ENCODE measurements at places on chromosomes 3 and 15.

GRCh38 chr3:4708230-4708629, 215.1 kb downstream of the ITPR1 start:
- DNase-seq: no peak

- DNase-seq: no peak
Measured at GRCh38 chr3:62833538-62833937, 41.7 kb downstream of the CADPS start.

DNA sequence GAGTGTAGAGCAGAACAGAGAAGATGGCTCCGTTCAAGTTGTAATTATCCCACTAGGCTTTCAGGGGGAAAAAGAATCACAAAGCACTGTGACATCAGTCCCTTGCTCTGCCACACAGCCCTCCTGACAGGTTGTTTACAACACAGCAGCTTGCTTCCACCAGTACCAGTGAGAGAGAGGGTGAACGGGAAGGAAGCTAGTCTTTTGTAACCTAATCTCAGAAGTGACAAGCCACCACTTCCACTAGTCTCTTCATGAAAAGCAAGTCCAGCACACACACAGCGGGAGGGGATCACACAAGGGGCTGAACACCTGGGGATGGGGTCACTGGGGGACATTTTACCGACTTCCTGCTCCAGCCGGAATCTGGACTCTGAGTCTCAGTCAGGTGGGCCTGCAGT, 86.3 kb downstream of the FAM81A start:
- no peak for DNase-seq

DNA sequence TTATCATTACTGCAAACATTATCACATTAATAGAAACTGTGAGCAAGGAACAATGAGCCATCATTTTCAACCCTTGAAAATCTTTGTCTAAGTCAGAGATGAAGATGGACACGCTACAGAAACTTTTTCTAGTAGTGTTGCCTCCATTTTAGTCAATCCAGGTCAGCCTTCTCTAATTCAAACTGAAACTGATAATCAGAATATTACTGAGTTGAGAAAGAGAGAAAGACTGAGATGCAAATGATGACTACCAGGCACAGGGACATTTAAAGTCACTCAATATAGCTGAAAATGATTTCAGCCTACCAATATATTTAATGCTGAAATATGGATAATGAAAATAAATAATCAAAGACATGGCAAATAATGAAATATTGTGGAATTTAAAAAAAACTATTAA, 261.4 kb downstream of the GBE1 start:
- no peak for DNase-seq

DNA sequence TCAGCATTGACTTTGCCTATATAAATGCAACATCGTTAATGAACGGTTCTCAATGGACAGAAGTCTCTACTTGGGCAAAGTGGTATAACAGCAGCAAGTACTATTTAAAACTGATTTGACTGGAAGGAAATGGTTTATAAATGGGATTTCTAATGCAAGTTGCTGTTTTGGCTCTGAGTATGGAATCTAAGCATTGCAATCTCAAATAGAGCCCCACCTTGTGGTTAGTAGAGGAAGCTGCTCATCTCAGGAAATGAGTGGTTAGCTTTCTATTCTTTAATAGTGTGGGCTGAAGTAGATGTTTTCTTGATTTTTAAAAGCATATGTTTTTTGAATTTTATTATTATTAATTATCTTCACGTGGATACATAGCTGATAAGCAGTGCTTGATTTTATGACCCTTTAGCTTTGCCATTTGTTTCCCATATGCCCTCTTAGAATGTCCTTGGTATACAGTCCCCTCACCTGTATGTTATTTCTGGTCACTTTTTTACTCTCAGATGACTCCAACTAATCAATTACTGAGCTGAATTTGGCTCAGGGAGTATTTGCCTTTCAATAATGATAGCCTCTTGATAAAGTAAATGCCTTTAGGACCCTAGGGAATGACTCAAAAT, 67.1 kb downstream of the OXSM start:
- DNase-seq: no peak

- no peak for DNase-seq
Measured at GRCh38 chr15:61196711-61197586, 32.2 kb downstream of the RORA start.

DNA sequence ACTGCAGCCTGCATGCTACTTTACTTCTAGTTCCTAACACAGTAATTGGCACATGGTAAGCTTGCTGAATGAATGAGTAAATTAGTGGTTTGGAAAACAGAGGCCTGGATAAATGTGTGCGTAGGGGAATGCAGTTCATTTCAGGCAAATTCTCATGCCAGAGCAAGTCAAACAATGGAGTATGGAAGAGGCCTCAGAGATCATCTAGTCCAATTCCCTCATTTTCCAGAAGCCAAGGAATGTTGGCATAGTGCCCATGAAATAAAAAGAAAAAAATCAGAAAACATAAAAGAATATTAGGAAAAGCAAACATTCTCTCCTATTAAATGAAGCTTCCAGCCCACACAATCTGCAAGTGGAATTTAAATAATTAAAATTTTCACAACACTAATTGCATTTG, 92.4 kb downstream of the MB21D2 start:
- no peak for DNase-seq

- DNase-seq: no peak
Measured at GRCh38 chr15:66982816-66983215, 82.6 kb upstream of the SMAD3 start.

GRCh38 chr3:49255112-49255511, 21.9 kb downstream of the C3orf62 start:
- DNase-seq: no peak

DNA sequence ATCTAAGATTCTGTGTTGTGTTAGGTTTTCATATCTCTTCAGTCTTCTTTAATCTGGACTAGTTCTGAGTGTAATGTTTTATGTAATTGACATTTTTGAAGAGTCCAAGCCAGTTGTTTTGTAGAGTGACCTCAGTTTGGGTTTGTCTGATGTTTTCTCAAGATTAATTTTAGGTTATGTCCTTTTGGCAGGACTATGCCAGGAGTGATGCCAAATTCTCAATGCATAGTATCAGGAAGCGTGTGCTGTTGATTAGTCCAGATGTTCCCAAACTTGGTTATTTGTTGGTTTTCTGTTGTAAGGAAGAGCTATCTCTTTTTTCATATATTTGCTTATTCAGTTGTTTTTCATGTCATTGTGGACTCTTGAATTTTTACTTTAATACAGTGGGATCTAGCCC, 32.6 kb downstream of the NMD3 start:
- no peak for DNase-seq
